ENCODE measurements at places on chromosomes 7 and 10.
A peak's percentile ranks its signal among the peaks of the same experiment; 100 is the strongest.

- DNase-seq, result no peak
Observed at GRCh38 chr10:49166484-49167400, 21.4 kb downstream of the TMEM273 start.

DNA sequence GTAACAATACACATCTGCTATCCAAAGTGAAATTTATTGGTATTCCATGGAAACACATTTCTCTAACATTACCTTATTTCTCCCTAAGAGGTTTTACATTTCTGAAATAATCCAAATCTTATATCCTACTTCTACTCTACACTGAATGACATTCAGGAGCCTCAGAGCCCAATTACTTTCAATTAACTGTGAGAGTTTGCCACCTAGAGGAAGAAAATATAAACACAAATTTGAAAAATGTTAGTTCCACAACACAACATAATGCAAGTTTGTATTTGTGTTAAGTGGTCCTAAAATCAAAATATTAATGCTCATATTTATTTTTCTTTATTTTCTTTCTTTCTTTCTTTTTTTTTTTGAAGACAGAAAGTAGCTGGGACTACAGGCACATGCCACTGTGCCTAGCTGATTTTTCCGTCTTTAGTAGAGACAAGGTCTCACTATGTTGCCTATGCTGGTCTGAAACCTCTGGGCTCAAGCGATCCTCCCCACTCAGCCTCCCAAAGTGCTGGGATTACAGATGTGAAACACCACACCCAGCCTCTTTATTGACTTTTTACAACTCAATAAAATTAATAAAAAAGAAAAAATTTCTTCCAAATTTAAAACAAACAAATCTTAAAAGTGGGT is 46.0 kb downstream of the ATAD1 start:
- DNase-seq, result no peak

GRCh38 chr10:79084012-79084971 is 15.5 kb downstream of the ZMIZ1 start:
- no peak for DNase-seq

GRCh38 chr10:101224910-101225823 is 4.1 kb downstream of the LBX1 start:
- no peak for DNase-seq

- DNase-seq, result no peak
Observed at GRCh38 chr10:113991091-113991860, 52.4 kb upstream of the ADRB1 start.

GRCh38 chr7:37353949-37354655 is 94.6 kb downstream of the ELMO1 start:
- DNase-seq, result no peak

- DNase-seq, result no peak
Observed at GRCh38 chr7:123367484-123368122, 166.8 kb downstream of the IQUB start.

GRCh38 chr10:86100581-86101061 is 266.0 kb downstream of the GRID1 start:
- no peak for DNase-seq

- DNase-seq, result no peak
Observed at GRCh38 chr7:151611041-151611440, 91.3 kb upstream of the RHEB start.

GRCh38 chr10:43322331-43322730 is 49.1 kb upstream of the FXYD4 start:
- DNase-seq, result no peak

DNA sequence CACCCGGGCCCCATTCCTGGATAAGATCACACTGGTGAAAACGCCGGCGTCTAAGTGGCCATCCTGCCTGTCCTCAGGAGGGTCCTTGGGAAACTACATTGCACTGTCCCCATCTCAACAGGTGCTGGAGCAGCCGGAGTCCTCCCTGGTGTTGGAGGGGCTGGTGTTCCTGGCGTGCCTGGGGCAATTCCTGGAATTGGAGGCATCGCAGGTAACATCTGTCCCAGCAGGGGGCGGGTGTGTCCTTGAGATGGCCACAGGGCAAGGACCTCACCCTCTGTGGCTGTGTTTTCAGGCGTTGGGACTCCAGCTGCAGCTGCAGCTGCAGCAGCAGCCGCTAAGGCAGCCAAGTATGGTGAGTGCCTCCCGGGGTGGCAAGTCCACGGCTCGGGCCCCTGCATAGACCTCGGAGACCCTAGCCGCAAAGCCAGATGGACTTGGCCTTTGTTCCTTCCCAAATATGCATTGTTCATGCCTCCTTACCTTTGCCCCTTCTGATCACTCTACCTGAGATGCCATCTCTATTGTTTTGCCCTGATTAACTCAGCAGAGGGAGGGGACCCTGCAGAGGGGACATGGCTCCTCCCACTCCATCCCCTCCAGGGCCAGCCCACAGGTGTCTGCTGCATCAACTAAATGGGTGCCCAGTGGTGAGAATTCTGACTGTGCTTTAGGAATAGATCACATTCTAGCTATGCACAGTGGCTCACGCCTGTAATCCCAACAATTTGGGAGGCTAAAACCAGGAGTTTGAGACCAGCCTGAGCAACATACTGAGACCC is 23.8 kb downstream of the ELN start:
- DNase-seq, result no peak

DNA sequence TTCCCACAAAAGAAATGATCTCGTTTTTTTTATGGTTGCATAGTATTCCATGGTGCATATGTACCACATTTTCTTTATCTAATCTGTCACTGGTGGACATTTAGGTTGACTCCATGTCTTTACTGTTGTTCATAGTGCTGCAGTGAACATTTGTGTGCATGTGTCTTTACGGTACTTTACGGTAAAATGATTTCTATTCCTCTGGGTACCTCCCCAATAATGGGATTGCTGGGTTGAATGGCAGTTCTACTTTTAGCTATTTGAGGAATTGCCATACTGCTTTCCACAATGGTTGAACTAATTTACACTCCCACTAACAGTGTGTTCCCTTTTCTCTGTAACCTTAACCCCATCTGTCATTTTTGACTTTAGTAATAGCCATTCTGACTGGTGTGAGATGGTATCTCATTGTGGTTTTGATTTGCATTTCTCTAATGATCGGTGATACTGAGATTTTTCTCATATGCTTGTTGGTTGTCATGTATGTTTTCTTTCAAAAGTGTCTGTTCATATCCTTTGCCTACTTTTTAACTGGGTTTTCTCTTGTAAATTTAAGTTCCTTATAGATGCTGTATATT is 37.2 kb downstream of the MKLN1 start:
- no peak for DNase-seq

DNA sequence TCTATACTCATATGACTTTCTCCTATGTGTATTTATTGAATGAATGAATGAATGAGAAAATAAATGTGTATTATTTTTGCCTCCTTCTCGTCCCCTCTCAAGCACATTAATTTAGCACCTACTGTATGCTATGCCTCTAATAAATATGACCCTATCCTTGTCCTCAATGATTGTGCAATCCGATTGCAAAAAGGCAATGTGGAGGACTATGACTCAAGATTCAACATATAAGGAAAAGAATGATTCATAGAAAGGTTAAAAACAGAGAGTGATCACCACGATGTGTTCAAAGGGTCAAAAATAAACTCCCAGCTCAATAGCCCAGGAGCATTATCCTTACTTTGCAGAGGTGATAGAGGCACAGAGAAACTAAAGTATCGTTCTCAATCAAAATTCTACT is 322.8 kb upstream of the SORCS1 start:
- no peak for DNase-seq

GRCh38 chr7:44673324-44673723 is 66.9 kb downstream of the OGDH start:
- DNase-seq, result no peak

DNA sequence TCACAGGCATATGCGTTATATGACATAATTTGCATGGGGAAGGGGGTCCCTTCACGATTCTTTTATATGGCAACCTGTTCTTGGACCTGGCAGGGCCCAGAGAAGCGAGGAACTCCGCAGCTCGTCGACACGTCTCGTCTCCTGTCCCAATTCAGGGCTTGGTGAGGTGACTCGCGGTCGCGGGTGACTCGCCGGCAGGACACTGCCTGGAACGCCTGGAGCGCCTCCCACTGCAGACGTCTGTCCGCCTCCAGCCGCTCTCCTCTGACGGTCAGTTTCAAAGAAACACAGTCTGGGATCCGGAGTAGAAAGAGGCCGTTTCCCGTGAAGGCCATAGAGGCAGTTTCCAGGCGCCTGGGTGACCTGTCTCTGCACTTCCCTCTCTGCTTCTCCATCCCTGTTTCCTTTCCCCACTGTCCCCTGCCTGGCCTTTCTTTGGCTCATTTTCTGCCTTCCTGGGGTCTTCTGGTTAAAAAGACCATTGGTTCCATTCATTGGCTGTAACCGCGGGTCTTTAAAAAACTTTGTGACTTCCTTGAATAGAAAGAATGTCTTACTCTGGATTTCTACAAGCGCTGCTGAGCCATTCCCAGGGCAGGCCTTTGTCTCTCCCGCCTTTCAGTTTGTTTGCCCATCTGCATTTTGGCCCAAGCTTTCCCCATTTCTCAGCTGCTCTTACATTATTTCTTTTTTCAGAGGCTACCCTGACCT is 1.2 kb downstream of the UPP1 start:
- no peak for DNase-seq

DNA sequence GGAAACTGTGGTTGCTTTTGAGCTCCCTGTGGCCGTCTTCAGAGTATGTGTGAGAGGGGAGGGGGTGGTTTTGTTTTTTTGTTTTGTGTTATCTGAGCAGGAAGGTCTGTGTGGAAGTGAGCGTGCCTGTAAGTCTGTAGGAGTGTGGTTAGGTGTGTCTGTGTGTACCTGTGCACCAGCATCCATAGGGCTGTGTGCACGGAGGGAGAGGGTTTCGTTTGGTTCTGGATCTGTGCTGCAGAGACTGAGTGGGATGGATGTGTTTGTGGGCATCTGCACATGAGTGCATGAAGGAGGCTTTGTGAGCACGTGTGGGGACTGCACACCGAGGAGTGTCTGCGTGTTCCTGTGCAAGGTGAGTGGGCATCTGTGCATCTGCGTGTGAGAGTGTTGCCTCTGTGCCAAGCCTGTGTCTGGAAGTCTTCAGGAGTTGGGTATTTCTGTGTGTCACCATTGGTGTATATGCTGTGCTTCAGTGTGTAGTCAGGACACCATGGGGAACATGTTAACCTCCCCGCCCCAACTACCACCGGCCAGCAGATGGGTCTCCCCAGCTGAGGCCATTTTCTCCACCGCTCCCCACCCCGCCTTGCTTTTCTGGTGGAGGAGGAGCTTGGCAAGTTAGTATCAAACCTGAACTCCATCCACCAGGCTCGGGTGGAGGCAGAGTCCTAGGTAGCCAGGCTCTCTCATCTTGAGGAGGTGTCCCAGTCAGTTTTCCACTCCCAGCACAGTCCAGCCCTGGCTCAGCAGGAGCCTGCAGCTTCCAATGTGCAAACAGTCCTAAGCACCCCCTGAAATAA is 7.1 kb upstream of the TLX1 start:
- DNase-seq, result no peak

- DNase-seq, result no peak
Observed at GRCh38 chr10:49612513-49613164, 1.2 kb upstream of the CHAT start.

DNA sequence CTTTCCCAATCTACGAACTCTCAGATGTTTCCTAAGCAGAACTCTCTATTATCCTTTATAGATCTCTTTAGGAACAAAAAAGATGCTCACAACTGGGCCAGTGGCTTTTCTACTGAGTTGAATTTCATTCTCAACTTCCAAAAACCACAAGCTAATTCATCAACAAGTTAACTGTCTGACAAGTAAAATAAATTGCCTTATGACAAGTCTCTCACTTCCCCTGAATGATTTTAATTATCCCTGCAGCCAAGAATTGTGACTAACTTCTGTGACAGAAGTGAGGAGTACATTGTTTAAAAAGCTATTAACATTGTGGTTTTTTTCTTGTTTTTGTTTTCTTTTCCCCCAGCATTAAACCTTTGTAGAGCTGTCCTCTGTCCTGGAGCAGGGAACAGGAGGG is 343.1 kb downstream of the HPSE2 start:
- DNase-seq, result no peak

GRCh38 chr7:140230861-140231770 is 54.3 kb upstream of the KDM7A start:
- DNase-seq, result peak; percentile 69

DNA sequence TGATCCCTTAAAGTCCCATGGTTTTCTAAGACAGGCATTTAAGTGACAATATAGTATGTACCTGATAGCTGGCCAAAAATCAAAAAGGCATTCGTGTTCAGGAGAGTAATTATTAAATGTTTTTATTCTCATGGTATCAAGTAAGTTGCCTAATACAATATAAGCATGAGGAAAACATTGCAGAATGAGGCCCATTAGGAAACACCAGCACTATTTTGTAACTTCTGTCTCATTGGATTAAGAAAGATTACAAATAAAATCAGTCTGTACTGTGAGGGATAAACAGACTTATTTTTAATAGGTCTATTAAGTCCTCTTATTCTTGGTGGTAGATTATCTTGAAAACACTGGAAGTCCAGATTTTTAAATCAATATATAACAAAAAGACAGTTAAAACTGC is 110.1 kb downstream of the SNX13 start:
- no peak for DNase-seq

GRCh38 chr10:21317902-21318301 is 207.6 kb downstream of the SKIDA1 start:
- no peak for DNase-seq

- no peak for DNase-seq
Observed at GRCh38 chr10:69703766-69704630, 74.0 kb downstream of the FAM241B start.

DNA sequence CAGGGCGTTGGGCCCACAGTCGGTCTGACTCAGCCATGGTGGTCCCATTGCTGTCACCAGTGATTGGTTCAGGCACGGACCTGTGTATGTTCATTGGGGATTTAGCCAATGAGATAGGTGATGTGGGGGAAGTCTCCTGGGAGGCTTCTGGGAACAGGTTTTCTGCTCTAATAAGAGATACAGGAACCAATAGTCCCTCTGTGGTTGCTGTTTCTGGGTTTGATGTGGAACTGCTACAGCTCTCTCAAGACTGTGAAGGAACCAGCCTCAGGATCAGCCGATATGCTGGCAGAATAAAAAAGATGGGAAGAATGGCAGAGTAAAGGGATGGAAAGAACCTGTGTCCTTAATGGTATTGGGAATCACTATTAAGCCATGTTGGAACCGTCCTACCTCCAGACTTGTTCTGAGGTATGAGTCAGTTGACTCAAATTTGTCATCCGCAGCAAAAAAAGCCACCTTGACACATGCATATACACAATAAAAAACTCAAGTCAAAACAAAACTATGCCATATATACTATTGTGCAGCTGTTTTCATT is 70.6 kb downstream of the MCMBP start:
- DNase-seq, result no peak

DNA sequence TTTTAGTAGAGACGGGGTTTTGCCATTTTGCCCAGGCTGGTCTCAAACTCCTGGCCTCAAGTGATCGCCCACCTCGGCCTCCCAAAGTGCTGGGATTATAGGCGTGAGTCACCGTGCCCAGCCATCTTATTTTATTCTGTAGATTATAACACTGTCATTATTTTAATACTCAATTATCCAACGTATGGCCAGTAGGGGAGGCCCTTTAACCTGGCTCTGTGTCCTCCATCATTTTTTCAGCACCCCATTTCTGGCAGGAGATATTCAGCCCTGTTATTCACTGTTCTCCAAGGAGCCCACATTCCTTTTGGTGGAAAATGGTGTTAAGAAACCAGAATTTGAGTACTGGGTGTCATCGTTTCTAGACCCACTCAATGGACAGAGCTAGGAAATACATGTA is 31.5 kb downstream of the PDSS1 start:
- no peak for DNase-seq

GRCh38 chr10:62048470-62048869 is 147.0 kb downstream of the ARID5B start:
- no peak for DNase-seq

GRCh38 chr10:93357680-93358079 is 124.5 kb downstream of the MYOF start:
- no peak for DNase-seq

GRCh38 chr7:11625669-11626068 is 206.3 kb downstream of the THSD7A start:
- no peak for DNase-seq
